ENCODE measurements at places on chromosomes 4 and X. TPM values are rescaled to one million over a fixed set of nuclear protein-coding genes. Genes with fewer than 3 reads are reported as not detected.

RCHY1 gene
- polyA plus RNA-seq, result 46.0 TPM

FGA gene
- polyA plus RNA-seq, result 0.95 TPM

RPL10 gene
- polyA plus RNA-seq, result 2,952 TPM

MCTS1 gene
- 47.7 TPM for polyA plus RNA-seq

PHF8 gene
- 31.1 TPM for polyA plus RNA-seq

- DNase-seq, result no peak
Observed at GRCh38 chr4:164357957-164358356, 396.0 kb upstream of the SMIM31 start.

DNA sequence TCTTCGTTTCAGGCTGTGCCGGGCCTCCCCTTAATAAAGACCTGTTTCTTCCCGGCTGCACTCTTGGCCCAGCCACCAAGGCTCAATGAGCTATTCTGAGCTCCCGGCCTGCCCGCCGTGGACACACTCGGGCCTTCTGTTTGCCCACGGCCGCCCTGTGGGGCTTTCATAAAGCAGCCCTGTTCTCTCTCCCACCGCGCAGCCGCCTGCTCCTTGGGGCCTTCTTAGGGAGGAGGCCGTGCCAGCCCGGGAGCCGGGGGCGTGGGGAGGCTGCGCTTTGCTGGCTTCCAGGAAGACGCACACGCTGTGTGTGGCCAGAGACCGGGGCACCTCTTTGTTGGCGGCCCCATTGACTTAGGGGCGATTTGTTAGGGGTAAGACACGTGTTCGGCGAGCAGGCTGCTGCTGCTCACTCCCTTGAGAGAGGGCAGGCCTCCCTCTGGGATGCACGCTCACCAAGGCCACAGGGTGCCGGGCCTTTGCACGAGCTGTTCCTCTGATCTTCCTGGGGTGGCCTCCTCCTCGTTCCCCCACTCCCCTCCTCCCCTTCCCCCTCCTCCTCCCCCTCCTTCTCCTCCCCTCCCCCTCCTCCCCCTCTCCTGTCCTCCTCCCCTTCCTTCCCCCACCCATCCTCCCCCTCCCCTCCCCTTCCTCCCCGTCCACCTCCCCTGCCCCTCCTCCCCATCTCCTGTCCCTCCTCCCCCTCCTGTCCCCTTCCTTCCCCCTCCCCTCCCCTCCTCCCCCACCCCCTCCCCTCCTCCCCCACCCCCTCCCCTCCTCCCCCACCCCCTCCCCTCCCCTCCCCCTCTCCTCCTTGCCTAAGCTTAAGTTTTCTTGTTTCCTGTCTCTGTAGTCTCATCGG, 11.3 kb downstream of the BLOC1S4 start:
- no peak for DNase-seq

- DNase-seq, result peak; percentile 8
Observed at GRCh38 chr4:58553031-58553430, 1442.8 kb upstream of the IGFBP7 start.

DNA sequence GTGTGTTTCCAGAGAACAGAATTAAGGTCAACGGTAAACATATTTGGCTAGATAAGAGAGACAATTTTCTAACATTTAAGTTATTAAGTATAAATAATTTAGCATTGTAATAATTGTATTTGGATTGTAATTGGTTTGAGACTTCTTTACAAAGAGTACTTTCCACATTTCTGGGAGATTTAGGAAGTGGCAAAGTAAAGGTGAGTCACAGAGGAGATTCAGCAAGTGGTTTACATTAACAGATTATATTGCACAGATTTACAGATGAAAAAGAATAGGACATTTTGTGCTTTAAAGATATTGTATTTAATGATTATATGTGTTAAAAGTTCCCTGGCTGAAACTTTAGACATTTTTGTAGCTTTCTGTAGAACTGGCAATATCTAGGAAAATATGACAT, 584.4 kb upstream of the AADAT start:
- DNase-seq, result no peak

GRCh38 chr4:77872723-77873445, 10.3 kb downstream of the MRPL1 start:
- no peak for DNase-seq

DNA sequence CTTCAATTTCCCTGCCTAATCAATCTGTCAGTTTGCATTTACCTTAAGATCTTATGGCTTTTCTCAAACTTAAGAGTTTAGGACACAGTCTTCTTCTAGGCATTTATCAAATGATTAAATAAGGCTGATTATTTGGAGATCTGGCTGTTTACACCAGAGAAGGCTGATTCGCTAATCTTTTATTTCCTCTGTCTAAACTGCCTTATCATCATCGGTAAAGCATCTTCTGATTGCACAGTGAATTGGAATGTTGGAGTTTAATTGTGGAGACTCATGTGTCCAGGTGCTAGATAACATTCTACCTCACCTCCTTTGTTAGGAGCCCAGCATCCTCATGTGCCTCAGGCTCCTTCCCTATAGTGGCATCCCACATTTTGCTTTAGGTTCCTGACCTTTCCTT, 100.3 kb upstream of the DDIT4L start:
- no peak for DNase-seq

DNA sequence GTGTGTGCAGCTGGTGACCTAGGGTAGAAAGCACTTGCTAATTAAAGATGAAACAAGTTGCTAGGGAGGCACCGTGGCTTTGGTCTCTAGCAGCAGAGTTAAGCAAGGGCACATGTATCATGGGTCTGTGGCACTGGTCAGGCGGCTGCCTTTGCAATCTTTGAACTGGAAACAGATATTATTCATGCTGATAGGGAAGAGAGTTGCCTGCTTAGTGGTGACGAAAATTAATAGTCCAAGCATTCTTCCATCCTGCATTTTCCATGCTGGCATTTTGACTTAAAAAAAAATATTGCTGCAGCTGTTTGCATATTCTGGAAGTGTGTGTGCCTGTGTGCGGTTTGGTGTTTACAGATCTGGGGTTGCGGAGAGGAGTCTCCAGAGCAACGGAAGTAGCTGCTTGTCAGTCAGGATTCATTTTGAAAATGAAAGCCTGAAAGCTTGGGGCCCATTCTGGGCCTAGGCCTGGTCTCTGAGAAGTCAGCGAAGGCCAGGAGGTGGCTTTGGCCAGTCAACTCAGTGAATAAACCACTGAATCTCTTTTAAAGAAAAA, 2.3 kb upstream of the SOWAHD start:
- DNase-seq, result no peak

DNA sequence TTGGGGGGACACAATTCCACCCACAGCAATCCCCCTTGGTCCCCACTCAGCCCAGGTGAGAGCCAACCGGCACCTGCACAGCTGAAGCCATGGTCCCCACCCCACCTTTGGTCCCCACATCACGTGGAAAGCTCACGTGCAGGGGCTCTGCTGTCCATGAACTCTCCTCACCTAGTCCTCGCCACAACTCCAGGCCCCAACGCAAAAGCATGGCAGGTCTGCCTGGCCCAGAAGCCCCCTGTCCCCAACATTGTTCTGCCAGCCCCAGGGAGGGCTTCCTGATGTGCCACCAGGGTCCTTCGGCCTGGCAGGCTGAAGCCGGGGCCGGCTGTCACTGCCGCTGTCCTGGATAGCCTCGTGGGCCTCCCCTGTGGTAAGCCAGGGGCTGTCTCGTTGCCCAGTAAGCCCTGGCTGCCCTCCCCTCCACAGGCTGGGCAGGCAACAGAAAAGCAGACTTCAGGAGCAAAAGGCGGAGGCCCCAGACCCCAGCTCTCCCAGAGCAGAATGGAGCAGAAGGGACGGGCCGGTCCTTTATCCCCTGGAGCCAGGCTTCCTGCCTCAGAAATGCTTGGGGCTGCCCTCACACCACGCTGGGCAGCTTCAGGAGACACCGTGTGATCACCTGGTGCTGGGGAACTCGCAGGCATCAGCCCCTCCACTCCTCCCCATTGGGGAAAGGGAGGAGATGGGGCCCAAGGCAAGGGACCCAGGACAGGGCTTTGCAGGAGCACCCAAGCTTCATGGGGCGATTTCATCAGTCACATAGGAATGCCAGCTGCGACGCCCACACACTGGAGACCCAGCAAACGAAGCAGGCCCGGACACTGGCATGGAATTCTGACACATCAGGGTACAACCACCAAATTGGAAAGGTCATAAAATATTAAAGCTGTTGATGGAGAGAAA, 103.7 kb downstream of the ADRA2C start:
- no peak for DNase-seq

DNA sequence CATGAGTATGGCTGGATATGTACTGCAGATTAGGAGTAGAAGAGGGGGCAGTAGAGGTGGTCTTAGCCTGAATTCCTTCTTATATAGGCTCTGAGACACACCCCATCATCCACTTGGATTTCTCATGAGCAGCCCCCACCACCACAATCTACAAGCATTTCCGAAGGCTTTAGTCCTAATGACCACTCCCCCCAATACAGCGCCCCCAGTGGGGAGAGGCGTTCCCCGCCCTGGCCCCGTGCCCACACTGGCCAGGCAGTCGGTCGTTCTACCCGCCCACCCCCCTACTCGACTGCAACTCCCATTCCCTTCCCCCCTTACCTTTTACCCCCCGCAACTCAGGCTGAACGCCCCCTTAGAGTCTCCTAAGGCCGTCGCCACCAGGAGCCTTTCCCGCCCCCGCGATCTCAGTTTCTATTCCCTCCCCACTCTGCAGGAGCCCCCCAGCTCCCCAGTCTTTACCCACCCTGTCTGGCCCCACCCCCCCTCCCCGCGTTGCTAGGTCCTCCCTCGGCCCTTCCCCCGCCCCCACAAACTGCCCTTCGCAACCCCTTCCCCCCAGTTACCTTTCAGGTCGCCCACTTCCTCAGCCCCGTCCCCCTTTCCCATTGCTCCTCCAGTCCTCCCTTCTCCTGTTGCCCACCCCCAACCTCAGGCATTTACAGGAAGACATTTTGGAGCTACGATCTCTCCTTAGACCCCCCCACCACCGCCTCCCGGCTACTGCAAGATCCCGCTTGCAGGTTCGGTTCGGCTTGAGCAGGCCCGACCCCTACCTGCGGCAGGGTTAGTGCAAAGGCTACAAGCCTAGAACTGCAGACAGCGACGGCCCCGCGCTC, 468 bp downstream of the ZMYM3 start:
- DNase-seq, result peak; percentile 50

DNA sequence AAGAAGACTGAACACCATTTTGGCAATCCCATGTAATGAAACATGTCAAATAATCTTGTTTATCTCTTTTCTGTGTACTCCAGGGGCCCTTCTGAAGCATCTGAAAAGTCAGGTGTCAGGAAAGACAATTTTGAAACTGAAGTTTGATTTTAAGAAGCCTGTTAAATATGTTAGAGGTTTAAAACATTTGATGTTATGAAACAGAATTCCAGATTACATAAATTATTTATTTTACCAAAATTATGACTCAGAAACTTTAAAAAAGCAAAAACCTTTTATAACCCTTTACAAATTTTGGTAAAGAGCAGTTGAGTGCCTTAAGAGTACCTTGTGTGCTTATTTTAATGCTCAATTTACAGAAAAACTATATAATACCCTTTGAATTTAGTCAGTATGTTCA, 130.8 kb downstream of the PAPSS1 start:
- no peak for DNase-seq

GRCh38 chr4:116499-116898, 7.8 kb upstream of the ZNF718 start:
- no peak for DNase-seq

DNA sequence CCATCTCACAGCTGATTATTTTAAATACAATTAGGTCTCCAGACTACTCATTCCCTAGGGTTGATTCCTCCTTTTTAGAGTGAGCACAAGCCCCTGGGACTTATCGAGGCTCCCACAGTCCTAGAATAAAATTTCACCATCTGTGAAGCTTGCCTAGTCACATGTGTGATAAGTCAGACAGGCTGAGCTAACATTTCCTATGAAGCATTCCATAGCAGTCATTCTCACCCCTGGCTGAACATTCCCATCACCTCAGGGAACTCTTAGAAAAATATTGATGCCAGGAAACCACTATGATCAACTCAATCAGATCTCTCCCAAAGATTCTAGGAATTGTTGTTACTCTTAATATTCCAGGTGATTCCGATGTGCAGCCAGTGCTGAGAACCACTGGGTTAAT, 37.7 kb downstream of the ARHGEF9 start:
- no peak for DNase-seq

- DNase-seq, result no peak
Observed at GRCh38 chr4:157012781-157013180, 41.2 kb upstream of the PDGFC start.

- no peak for DNase-seq
Observed at GRCh38 chr4:147801820-147802219, 69.9 kb downstream of the ARHGAP10 start.

DNA sequence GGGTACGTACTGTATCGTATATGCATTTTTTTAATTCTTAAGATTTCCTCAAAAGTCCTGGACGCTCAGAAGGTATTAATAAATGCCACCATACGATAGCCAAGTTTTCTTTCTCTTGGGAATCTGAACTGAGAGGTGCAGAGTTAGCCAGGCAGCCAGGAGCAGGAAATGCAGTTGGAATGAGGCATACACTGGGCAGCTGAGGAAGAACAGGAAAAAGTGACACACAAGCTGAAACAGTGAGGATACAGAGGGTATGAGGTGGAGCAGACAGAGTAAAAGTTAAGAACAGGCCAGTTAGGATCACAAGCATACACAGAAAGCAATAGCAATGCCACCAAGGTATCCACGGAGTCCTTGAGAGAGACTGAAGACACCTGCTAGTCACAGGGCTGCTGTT, 13.4 kb downstream of the UFSP2 start:
- no peak for DNase-seq

DNA sequence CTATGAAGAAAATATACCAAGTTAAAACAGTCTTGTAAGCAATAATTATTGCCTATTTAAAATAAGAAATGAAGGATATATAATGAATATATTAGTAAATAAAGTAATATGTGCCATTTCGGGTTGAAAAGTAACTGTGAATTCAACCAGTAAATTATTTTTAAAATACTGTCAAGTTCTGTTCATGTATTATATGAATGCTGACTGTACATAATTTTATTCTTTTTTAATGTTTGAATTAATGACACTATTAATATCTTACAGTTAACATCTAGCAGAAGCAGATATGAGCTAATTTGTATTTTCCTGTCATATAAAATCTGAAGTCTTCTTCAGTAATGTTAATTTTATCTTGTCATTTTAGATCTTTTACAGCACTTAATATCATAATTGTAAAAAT, 632.9 kb downstream of the CCSER1 start:
- DNase-seq, result no peak

GRCh38 chrX:112738347-112739033, 58.8 kb upstream of the LHFPL1 start:
- DNase-seq, result no peak

DNA sequence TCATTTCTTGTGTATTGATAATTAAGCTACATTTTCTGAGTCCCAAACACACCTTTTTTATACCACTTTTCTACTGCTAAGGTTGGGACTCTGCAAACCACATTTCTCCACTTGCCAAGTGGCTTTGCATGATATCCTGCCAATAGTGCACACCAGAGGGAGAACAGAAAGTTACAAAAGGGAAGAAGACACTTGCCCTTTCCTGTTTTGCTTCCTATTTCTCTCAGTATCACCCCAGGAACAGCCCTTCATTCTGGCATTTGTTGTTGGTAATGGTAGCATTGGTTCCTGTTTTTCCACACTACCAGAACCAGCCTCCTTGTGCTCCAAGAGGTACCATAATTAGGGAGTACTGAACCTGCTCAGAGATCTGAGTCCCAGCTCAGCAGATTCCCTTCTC, 87.1 kb downstream of the HDX start:
- no peak for DNase-seq

Data from renal pelvis (tissue), 12 donors.